SK-MEL-5 (cell line): ENCODE measurements at places on chromosomes 3 and 15.

GRCh38 chr3:150324788-150325187, 83.3 kb upstream of the TSC22D2 start:
- no peak for DNase-seq

DNA sequence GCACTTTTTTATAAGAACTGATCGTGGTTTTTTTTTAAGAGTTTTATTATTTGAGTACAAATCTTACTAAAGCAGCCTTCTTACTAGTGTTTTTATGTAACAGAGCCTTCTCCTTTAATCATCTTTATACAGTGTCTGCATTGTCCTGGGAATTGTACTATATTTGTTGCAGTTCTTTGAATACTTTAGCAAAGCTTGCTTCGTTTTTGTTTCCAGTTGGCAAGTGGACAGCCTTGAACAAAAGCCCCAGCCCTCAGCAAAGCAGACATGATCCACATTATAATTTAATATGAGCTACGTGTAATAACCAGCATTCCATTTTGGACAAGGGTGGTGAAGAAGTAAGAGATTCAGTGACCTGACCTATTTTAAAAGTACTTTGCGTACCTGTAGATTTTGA, 112.2 kb upstream of the FLNB start:
- DNase-seq = no peak

DNA sequence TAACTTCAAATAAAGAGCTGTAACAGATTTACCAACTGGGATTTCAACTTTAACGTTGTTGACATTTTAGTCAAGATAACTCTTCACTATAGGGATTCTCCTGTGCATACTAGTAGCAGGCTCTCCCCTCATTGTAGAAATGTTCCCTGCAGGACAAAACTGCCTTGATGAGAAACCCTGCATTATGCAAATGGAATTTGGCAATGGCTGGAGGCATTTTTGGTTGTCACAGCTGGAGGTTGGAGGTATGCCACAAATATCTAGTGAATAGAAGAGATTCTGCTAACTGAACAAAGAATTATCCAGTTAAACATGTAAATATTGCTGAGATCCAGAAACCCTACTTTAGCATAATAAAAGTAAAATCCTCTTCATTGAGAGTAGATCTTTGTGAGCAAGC, 928.8 kb upstream of the ALCAM start:
- peak; percentile 66 for DNase-seq

GRCh38 chr3:48686538-48687219, 964 bp upstream of the NCKIPSD start:
- DNase-seq = no peak

DNA sequence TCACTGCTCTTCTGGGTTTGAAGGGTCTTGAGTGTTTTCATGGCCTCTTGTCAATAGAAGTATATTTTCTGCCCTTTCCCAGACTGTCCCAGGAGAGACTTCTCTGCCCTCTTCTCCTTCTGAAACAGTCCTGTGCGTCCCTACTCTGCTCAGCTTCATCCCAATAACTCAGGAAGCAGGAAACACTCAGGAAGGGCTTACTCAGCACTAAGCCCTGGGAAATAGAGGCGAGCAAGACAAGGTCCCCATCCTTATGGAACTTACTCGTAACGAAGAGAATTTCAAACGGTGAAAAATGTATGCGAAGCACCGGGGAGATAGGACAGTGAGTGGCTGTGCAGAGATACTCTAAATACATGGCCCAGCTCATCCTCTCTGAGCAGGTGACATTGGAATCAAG, 52.8 kb upstream of the TFRC start:
- DNase-seq = no peak

DNA sequence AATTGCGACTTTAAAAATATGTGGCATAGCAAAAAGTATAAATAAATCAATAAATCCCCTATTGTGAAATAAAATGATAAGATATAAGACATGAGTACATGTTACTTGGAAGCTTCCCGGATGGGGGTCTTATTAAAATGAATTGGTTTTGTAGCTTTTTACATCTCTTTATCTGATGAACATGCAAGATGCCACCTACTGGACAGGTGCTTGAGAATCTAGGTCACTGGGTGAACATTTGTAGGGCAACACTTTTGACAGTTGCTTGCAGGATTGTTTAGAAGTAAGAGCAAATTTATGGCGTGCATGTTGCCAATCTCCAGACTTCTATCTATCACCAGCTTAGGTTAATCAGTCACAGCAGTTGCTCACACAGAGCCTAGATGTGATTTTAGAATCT, 362.7 kb upstream of the SUCLG2 start:
- peak; percentile 10 for DNase-seq

DNA sequence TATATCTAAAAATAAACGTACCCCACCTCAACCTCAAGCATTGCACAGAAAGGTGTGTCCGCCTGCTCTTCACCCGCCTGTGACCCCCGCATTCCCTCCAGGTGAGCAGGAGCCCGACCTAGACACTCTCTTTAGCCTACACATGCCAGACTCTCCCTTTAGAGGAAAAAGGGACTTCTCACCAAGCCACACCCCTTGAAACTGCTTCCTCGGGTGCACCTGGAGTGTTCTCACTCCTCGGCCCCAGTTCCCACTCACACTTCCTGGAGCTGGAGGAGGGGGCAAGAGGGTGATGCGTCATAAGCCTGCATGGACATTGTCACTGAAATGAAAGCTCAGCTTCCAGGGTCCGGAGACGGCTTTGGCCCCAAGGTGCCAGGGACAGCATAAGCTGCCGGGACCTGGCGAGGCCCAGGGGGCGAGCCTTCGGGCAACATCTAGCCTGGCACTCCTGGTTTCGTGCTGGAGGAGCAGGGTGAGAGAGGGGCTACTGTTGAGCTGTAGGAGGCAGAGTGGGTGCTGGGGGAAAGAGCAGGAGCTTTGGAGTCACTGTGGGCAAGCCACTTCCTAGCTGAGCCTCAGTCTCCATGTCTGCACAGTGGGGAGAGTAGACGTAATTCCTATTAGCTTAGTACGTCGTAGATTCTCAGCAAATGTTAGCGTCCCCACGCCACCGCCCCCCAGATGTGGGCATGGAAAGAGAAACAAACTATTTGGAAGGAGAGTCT, 9.8 kb upstream of the MUC4 start:
- DNase-seq = no peak

- no peak for DNase-seq
Measured at GRCh38 chr3:141642215-141642614, 95.9 kb upstream of the RNF7 start.

DNA sequence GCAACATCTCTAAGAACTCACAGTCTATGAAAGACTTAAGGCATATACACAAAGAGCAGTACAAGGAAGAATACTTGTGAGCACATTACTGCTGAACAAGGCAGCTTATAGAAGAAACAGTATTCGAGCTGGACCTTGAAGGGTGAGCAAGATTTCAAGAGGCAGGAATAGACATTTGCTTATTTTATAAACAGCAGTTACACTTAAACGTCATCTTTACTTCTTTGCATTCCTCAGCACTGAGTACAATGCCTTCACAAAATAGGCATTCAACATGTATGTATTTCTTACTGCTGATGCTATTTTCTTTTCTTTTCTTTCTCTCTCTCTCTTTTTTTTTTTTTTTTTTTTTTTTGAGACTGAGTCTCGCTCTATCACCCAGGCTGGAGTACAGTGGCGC, 205.8 kb downstream of the ZIC4 start:
- DNase-seq = no peak

DNA sequence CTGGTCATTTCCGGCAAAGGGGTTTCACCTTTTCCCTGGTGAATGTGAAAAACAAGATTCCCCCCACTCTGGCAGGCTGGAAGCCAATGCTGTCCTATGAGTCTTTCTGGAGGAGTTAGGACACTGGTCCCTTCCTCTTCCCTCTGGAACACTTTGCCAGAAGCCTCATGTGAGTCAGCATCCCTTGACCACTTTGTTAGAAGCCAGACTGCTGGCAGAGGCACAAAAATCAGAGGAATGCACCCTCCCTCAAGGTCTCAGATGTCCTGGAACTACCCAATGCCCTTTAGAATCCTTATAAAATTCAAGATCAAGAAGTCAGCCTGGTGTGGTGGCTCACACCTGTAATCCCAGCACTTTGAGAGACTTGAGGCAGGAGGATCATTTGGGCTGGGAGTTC, 26.6 kb downstream of the ITGB5 start:
- peak; percentile 58 for DNase-seq

DNA sequence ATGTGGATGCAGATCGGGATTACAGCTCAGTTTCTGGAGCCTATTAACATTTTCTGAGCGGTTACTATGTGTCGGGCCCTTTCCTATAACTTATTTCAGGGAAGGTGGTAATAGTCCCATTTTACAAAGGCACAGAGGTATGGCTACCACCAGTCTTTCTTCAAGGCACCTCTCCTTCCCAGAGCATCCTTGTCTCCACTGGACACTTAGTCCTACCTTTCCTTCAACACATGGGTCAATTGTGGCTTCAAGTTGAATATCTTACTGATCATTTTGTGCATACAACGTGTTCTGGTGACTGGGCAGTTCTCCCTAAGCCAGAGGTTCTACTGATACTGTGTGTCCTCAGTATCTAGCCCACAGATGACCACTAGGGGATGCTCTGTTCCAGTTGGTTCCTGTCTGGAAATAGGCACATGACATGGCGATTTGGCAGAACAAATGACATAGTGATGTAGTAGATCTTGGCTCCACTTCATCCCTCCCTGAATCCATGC, 60.7 kb upstream of the CMTM8 start:
- peak; percentile 96 for DNase-seq

GRCh38 chr3:108834551-108834950, 12.0 kb downstream of the TRAT1 start:
- DNase-seq = no peak

DNA sequence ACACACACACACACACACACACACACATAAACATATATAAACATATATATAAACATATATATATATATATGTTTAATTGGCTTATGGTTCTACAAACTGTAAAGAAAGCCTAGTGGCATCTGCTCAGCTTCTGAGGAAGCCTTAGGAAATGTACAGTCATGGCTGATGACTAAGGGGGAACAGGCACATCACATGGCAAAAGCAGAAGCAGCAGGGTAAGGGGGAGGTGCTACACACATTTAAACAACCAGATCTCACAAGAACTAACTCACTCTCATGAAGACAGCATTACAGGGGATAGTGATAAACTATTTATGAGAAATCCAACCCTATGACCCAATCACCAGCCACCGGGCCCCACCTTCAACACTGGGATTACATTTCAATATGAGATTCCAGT, 922.9 kb downstream of the SI start:
- no peak for DNase-seq

DNA sequence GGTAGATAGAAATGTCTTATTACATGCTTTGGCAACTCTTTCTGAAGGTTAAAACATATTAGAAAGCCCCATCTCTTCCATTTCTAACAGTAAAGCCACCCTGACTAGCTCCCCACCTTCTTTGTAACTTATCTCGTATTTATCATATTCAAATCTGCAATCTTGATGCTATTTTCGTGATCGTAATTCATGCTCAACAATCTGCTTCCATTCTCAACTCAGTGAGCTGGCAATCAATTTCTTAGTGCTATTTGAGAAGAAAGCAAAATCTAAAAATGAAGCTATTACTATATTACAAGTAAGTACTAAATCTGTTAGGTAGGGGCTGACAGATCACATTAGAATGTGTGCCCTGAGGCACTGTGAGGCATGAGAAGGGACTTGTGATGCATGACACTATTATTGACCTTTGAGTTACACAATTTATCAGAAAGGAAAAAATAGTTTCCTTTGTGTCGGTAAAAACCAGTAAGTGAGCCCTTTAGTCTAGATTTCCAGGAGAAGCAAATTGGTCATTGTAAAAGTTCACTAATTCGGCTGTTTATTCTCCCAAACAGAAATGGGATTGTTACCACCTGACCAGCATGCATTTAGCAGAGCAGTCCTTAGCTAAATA, 379.7 kb upstream of the CNTN6 start:
- peak; percentile 100 for DNase-seq

DNA sequence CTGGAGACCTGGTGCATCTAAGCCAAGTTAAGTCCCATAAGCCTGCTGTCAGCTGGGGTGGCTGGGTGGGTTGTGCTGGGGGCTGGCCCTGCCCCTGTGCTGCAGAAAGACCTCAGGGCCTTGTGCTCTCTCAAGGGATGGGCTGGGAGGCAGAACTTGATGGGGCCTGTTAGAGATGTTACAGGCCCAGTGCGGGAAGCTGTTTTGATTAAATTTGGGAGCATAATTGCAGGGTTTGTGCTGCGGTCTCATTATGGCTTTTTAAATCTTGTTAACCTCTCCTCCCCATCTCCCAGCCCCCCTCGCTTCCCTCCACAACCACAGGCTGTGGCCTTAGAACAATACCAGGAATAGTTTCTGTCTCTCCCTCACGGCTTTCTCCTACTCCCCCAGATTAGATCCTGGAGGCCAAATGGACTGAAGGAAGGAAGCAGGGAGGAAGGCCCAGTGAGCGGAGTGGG, 87.6 kb upstream of the TLE3 start:
- DNase-seq = no peak

GRCh38 chr15:81751816-81752545, 293.8 kb downstream of the MEX3B start:
- DNase-seq = no peak
